ENCODE measurements at places on chromosomes 6 and 20.

DNA sequence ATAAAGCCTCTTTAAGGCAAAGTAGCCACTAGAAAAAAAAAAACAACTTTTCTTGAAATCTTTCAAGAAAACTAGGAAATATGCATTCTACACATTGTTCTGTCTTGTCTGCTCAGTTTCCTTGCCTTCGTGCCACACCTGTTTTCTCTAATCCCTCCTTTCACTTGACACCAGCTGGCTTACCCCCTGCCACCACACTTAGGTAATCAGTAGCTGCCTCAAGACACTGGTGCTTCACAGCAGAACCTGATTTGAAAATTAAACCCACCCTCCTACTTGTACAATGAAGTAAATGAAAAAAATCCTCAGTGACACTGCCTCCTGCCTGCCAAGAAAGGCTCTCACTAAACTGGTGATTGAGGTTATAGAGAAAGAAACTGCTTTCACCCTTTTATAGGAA lies 45.8 kb upstream of the SCML4 start:
- DNase-seq = no peak

DNA sequence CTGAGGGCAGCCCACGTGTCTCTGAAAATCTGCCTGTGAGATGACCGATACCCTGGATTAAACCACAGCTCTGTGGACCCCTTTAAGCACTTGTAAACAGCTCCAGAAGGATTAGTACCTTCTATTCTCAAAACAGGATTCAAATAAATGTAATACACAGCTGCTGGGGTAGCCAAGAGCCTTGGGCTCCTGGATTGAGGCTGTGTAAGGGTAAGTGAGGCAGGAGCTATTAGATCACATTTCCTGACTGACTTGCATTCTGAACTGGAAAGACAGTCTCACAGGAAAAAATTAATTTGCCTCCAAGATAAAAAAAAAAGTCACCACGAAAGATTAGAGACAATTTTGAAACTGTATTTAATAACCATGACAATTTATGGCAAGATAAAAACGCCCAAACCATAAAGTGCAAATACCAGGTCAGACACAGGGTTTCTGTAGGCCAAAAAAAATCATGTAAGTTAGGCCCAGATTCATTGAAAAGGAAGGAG lies 78.0 kb downstream of the TRMT11 start:
- DNase-seq = no peak

DNA sequence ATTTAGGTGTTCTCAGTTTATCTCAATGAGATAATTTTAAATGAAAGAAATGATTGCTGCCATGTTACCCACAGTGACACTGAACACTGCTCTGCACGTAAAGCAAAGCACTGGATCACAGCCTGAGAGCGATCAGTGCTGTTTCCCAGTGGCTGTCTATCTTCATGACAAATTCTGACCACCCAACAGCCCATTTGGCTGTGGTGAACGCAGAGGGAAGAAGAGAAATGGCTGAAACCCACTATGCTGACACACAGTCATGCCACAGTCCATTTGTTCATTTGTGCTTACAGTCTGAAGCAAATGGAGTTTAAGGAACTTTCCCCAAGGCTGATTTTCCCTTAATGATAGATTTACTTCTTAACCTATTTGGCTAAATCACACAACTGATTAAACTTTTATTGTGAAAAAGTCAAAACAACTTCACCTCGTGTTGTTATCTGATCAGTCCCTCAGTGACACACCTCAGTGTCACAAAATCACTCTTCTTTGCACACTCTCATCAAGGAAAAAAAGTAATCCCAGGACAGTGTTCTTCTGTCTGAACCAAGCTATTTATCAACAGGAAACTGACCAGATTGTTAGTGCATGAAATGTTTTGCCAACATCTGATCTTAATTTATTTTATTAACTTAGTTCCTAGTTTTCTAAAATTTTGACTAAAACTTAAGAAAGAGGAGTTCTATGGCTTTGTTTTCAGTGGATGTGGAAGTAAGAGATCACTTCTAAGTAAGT lies 225.1 kb downstream of the TBX18 start:
- DNase-seq = no peak

- DNase-seq = no peak
Measured at GRCh38 chr6:25944688-25945574, 14.4 kb upstream of the SLC17A2 start.

DNA sequence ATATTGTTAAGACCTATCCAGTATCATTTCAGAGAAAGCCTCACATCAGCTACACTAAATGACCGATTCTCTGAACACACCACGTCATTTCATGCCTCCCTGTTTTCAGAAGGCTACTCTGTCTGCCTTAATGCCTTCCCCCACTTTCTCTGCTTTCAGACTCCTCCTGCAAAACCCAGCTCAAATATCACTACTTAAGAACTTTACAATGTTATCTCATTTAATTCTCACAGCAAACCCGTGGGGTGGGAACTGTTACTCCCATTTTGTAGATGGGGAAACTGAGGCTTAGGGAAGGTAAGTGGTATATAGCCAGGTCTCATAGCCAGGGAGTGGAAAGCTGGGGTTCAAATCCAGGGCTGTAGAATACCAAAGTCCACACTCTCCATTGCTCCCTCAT lies 2.8 kb downstream of the CYP24A1 start:
- no peak for DNase-seq

- no peak for DNase-seq
Measured at GRCh38 chr6:100979267-100979666, 98.1 kb upstream of the ASCC3 start.

GRCh38 chr20:37615340-37616109 lies 78.3 kb upstream of the CTNNBL1 start:
- peak; percentile 33 for DNase-seq

- DNase-seq = no peak
Measured at GRCh38 chr6:19549109-19549508, 288.1 kb upstream of the ID4 start.

DNA sequence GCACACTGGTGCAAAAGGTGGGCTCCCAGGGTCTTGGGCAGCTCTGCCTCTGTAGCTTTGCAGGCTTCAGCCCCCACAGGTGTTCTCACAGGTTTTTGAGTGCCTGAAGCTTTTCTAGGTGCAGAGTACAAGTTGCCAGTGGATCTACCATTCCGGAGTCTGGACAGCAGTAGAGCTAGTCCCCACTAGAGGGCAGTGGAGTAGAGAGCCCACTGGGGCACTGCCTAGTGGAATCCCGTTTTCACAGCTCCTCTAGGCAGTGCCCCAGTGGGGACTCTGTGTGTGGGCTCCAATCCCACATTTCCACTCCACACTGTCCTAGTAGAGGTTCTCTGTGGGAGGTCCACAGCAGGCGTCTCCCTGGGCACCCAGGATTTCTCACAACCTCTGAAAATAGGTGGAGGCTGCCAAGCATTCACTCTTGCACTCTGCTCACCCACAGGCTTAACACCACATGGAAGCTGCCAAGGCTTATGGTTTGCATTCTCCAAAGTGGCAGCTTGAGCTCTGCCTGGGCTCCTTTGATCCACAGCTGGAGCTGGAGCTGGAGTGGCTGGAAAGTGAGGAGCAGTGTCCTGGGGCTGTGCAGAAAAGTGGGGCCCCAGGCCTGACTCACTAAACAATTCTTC lies 86.3 kb upstream of the PROKR2 start:
- DNase-seq = no peak

DNA sequence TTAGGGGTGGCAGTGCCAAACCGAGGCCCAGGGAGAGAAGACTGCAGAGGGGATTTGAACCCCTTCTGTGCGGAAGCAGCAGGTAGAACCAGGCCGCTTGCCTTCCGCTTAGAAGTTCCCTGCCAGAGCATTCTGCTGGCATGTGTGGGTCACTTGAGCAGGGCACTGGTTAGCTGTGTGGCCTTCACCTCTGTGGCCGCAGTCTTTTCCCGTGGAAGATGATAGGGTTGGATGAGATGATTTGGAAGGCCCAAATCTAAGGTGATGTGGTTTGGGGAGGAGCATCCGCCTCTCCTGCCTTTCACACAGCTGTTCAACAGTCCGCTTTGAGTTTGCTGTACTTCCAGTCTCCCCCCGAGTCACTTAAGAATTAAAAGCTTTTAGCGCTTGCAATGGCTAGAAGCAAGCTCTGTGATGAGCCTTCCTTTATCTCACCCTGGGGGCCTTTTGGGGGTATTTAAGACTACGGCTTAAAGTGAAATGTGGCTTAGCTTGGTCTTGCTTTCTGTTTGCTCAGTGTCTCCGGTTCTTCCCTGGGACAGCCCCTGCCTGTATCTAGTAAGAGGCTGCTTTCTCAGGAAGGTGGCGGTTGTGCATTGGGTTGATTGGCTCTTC lies 743 bp downstream of the CMTR1 start:
- peak; percentile 10 for DNase-seq

DNA sequence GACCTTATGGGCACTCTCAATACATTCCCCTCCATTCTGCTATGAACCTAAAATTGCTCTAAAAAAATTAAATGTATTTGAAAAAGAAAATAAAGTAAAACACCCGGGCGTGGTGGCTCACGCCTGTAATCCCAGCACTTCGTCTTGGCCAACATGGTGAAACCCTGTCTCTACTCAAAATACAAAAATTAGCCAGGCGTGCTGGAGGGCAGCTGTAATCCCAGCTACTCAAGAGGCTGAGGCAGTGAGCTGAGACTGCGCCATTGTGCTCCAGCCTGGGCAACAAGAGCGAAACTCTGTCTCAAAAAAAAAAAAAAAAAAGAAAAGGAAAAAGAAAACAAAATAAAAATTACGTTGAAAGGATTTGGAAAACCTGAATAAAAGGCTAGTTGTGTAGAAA lies 60.5 kb downstream of the CD164 start:
- no peak for DNase-seq

- DNase-seq = no peak
Measured at GRCh38 chr6:10397756-10398445, 17.0 kb downstream of the TFAP2A start.

DNA sequence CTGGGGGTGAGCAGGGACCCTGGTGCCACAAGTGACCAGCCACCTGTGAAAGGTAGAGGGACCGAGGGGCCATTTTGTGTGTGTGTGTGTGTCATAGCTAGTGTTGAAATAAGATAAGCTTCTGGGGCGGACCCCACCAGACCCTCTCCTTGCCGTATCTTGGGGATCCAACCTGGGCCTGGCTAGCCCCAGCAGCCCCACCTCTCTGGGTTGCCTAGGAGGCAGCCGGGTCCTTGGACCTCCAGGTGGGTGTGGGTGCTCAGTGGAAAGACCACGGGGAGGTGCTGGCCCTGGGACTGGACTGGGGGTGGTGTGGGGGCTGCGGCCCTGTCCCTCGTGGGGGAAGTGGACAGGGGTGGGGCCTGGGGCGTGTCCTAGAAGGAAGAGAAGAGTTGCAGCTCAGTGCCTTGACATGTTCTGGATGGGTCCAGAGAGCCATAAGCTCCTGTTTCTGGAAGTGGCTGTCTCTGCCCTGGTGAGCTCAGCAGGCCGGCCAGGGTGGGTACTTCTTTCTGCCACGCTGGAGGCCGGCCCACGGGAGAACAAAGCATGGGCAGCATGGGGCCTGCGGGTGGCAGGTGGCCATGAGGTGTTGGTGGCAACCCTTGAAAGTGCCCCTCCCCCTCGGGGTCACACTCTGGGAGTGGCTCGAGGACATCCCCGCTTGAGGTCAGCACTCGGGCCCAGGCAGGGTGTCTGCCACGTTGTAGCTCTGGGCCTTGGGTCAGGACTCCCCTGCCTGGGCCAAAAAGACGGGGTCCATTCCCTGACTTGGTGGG lies 8.4 kb downstream of the RBBP8NL start:
- no peak for DNase-seq

DNA sequence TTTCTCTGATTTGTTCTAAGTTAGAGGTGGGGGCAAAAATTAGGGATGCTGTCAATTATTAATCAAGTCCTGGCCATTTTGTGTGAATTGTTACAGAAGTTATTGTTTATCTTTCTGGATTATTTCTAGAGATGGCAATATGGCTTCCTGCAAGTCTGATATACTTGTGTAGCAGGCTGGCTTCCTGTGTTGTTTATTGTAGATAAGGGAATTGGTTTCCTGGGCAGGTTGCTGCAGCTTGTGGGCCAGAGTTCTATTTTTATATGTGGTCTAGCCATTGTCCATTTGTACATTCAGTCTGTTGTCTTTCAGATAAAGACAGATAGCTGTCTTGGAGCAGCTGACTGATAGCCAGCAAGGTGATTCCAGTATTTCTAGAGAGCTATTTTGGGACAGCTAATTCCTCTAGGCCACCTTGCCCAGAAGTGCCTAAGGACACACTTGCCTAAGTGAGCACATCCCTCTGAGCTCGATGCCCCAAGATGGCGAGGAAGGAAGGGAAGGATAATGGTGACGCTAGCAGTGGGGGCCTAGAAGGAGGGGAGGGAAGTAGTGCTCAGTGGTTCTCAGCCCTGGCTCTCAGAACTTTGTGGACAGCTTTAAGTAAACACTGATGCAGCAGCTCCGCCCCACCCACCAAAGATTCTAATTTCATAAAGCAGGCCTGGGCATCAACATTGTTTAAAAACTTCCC lies 25.5 kb downstream of the DDO start:
- DNase-seq = no peak

DNA sequence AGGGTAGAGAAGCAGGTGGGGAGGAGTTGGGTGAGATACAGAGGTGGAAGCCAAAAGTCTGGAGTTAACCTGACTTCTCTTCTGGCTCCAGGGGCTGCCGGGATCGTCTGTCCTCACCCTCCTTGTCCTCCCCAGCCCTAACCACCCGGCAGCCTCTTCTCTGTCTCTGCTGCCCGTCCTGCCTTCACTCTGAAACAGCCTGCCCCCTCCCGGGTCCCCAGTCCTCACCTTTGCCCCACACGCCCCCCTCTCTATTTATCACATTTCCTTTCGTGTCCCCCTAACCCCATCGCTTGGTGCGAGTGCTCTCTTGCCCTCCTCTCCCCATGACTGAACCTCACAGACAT lies 5.7 kb downstream of the RING1 start:
- DNase-seq = no peak

- no peak for DNase-seq
Measured at GRCh38 chr20:54197621-54198604, 10.0 kb upstream of the PFDN4 start.

GRCh38 chr6:120871416-120872261 lies 462.6 kb downstream of the TBC1D32 start:
- DNase-seq = no peak

- DNase-seq = no peak
Measured at GRCh38 chr20:13909067-13909466, 81.3 kb downstream of the SEL1L2 start.

GRCh38 chr6:142871910-142872331 lies 73.1 kb downstream of the HIVEP2 start:
- no peak for DNase-seq

DNA sequence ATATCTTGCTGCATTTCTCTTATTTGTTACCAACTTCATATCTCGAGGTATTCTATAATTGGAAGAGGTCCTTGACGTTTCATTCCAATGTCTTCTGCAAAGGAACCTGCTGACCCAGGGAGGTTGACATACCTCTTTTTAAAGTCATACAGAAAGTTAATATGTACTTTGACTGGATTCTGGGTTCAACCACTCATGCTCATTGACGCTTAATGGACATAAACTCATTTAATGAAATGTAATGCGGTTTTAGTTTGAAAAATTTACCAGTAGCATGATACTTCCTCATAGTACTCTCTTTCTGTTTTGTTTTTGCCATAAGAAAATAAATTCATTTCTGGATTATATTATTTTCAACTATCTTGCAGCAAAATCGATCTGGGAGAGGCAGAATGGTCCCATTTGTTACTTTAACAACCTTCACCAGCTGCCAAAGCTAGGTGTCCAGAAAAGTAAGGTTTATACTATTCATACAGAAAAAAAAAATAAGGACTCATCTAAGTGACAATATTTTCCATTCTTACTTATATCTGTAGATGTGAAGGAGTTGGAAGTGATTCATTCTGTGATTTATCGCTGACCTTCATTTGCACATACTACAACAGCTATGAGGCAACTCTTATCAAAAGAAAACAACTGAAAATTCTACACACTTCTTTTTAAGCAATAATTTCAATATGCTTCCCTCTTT lies 101.6 kb downstream of the ATXN1 start:
- DNase-seq = no peak
